Posterior vena cava (tissue), 2 donors: ENCODE measurements at places on chromosomes 16 and 17.

- no peak for DNase-seq
Observed at GRCh38 chr17:57273490-57273889, 17.2 kb downstream of the MSI2 start.

GRCh38 chr17:74430706-74431567 lies 951 bp upstream of the GPRC5C start:
- peak; percentile 88 for DNase-seq

DNA sequence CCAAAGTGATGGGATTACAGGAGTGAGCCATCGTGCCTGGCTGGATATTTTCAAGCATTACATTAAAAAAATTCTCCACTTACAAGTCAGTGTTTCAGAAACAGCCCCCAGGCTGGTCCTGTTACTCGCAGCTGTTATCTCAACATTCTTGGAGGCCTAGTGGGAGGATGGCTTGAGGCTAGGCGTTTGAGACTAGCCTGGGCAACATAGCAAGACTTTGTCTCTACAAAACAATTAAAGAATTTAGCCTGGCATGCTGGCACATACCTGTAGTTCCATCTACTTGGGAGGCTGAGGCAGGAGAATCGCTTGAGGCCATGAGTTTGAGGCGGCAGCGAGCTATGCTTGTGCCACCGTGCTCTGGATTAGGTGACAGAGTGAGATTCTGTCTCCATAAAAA lies 26.5 kb upstream of the SPNS3 start:
- DNase-seq = no peak

DNA sequence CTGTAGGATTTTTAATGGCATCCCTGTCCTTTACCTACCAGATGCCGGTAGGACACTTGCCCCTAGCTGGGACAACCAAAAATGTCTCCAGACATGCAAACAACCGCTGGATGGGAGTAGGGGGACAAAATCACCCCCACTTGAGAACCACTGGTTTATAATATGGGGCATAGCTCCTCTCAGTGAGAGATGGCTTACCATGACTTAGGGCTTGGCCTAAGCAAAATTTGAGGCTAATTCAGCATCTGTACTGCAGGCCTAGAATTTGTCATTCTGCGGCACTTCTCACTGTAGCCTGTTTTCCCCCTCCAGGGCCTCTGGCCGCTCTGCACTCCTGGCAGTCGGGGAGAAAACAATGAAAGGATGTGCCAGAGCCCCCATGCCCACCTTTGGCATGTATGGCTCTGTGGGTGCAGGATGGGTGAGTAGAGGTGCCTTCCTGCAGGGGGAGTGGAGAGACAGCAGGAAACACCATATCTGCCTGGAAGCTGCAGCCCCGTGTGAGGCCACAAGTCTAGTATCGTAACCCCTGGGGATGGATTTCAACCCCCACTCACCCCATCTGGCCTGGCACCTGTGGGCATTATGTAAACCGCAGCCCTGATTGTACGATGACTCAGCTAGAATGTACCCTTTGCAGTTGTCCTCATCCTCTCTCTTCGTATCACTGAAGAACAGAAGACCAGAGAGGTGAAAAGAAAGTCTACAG lies 268.1 kb downstream of the SOX9 start:
- DNase-seq = peak; percentile 14

DNA sequence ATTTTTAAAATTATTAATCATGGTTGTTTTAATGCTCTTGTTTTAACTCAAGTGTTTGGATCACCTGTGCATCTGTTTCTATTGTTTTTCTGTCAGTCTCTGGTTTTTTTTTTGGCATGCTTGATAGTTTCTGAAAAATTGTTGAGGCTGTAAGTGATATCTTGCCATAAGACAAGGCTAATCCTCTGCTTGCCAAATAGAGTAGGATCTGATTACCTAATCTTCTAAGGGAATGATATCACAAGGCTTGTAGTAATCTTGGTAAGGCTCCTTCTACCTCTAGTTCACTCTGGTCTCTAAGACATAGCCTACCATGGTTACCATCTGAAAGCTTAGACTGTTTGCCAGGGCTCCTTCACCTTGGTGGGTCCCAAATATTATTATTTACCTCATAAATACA lies 81.0 kb downstream of the ATF7IP2 start:
- DNase-seq = no peak

GRCh38 chr17:17343896-17344506 lies 40.8 kb downstream of the NT5M start:
- peak; percentile 49 for DNase-seq

- DNase-seq = no peak
Observed at GRCh38 chr17:40092581-40092980, 7.8 kb downstream of the NR1D1 start.

GRCh38 chr17:45110676-45111611 lies 21.4 kb downstream of the PLCD3 start:
- DNase-seq = no peak

DNA sequence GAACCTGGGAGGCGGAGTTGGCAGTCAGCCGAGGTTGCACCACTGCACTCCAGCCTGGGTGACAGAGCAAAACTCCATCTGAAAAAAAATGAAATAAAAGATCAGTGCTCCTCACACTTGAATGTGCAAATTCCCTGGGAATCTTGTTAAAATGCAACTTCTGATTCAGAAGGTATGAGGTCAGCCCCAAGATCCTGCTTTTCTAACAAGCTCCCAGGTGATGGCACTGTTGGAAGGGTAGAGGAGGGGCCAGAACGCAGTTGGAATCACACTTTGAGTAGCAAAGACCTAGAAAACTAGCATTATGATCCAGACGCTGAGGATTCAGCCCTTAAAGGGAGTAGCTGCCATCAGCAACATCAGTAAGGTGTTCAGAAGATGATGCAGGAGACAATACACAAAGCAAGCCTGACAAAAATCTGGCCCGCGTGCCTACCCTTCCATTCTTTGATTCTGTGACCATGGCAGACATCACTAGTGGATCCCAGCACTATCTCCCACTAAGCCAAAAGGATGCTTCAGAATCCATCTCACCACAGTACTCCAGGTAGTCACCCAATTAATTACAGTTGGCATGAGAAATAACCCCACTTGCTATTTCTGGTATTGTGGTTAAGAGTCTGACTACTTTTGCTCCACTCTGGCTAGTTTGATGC lies 33.1 kb upstream of the MEIOC start:
- DNase-seq = peak; percentile 12

DNA sequence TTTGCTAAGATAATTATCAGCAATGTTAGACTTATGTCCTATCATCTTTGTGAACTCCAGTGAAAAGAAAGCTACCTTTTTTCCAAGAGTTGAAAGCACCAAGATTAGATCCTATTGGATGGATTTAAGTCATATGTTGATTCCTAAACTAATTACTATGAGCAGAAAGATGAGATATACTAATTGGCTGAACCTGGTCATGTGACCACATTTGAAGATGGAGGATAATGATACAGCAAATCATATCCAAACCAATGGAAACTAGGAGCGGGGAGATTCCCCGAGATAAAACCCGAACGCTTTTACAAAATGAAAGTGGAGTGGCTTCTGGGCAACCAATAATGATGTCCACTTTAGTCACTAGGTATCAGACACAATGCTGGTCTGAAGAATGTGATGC lies 1060.2 kb upstream of the EEF2KMT start:
- no peak for DNase-seq

DNA sequence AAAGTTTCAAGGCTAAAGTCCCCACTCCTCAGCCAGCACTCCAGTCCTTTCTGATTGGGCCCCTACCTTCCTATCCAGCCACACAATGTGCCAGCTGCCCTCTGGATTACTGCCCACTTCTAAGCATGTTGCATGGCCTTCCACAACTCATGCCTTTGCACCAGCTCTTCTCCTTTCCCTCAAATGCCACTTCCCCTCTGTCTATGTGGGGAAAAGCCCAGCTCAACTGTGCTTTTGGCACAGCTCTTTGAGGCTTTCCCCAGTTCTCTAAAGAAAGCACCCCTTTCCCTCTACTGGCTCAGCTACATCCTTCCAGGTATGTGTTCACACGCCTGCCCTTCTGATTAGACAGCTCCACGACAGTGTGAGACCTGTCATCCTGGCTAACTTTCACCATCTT lies 18.5 kb downstream of the GTF3C1 start:
- no peak for DNase-seq

DNA sequence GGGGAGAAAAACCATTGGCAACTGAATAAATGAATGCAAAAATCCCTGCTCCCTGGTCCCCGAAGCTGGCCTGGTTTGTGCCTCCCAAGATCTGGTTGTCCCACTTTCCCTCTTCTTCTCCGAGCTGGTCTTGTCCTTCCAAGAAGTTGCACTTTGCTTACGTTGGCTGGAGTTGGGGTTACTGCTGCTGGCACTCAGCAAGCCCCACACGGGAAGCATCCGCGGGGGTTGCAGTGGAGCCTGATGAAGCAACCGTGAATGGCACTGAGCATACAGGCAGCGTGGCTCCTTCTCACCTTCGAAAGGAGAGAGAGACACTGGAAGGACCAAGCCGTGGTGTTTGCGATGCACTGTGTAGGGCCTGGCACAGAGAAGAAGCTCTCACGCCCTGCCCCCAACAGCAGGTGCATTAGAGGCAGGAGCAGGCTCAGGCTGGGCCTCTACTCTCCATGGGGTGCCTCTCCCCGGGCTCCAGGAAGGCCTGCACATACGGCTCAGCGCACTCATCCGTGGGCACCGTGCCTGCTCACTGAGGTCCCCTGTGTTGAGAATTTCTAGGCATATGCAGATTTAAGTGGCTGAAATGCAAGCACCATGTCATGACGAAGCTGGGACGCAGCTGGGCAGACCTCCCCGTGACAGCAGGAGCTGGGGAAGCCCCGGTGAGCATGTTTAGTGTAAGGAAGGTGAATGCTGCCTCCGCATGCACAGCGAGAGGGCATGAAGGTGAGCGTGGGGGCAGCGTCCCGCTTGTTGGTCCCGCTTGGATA lies 12.1 kb downstream of the CA5A start:
- DNase-seq = no peak

DNA sequence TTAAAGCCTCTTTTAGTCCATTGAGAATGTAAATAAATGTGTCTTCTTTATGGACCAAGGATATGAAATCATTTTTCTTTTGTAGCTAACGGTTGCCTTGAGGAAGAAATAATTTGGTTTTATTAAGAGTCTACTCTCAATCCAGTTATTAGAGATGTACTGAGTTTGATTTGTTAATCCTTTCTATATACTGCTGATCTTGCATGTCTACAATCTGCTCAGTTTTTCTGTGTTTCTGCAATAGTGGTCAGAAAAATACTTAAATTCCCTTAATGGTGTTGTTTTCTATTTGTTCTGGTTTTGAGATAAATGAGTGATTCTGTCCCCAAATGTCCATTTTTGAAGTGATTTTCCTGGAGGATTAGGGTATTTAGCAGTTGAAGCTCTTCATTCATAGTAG lies 54.9 kb downstream of the CYLD start:
- DNase-seq = no peak

- no peak for DNase-seq
Observed at GRCh38 chr16:46961373-46962353, 11.8 kb downstream of the DNAJA2 start.

- DNase-seq = no peak
Observed at GRCh38 chr17:42472709-42473521, 14.2 kb downstream of the ATP6V0A1 start.

DNA sequence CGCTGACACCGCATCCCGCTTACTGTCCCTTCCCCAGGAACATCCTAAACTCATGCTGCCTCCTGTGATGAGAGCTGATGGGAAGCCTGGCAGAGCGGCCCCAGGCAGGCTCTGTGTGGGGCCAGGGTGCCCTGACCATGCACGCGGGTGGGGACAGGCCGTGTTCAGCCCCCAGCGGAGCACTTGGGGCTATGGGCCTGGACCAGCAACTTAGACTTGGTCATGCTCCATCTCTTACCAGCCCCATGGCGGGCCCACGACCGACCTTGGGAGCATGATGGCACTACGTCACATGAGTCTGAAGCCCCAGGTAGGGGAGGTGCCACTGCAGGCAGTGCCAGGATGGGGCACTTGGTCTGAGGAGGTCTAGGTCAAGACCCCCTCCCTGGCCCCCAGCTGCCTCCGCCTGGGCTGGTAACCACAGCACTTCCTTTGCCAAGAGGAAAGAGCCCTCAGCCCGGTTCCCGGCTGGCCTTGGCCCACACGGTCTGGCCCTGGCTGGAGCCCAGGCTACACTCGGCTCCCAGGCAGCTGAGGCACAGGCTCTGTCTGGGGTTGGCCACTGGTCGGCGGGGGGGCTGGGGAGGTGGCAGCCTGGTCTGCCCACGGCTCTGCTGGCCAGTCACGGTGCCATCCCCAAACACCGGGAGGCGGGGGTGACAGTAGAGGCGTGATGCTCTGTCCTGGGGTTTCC lies 25.7 kb downstream of the BAHCC1 start:
- peak; percentile 92 for DNase-seq

- no peak for DNase-seq
Observed at GRCh38 chr17:31313982-31314781, at the start of gene EVI2B. Gene EVI2B (minus strand): TSS chr17:31314054. CDS start chr17:31305609, 8,445 bp downstream.

GRCh38 chr17:67620636-67621035 lies 97.1 kb upstream of the NOL11 start:
- DNase-seq = peak; percentile 40

DNA sequence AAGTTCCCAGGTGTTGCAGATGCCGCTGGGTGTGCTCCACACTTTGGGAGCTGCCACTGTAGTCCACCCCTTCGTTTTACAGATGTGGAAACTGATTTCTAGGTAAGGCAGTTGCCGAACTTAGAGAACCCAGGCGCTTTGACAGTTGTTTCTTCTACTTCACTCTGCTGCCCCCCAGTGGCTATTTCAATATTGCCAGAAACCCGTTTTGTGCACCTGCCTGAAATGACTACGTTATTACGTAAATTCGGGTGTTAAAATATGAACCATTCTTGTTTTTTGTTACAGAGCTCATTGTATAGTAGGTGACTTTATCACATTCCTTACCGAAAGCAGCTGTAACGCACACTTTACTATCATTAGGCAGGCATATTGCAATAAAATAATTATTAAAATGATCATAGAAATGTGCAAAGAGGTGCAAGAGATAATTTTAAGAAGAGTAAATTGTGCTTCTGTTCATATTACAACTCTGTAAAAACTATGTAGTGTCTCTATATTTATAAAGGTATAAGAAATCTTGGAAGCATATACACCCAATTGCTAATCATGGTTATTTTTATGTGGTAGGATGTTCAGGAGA lies 44.9 kb downstream of the OTOA start:
- no peak for DNase-seq

DNA sequence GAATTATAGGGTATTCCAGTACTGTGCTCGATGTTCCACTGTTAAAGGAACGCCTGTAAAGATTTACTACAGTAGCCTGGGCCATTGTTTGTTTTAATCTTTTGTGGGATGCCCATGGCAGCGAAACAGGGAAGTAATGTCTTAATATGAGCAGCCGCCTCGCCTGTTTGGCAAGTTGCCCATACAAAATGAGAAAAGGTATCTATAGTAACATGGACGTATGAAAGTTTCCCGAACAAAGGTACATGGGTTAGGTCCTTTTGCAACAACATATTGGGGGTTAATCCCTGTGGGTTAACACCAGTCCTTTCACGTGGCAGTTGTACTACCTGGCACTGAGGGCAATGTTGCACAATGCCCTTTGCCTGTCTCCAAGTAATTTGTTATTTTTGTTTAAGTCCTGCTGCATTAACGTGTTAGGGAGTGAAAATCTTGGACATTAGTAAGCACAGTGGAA lies 21.1 kb upstream of the TMC5 start:
- DNase-seq = no peak

GRCh38 chr16:53022374-53022773 lies 30.3 kb downstream of the CHD9NB start:
- DNase-seq = no peak

GRCh38 chr17:44205962-44206824 lies 6.5 kb upstream of the ATXN7L3 start:
- peak; percentile 37 for DNase-seq

GRCh38 chr16:2339521-2340484 lies 725 bp downstream of the ABCA3 start:
- peak; percentile 88 for DNase-seq

- no peak for DNase-seq
Observed at GRCh38 chr17:49984283-49984682, 10.7 kb downstream of the DLX3 start.
